ENCODE measurements at places on chromosomes 11 and 22. TPM values are rescaled to one million over a fixed set of nuclear protein-coding genes. Genes with fewer than 3 reads are reported as not detected.

Gene PATE4
- 0.13 TPM for polyA plus RNA-seq

Gene JHY
- polyA plus RNA-seq = 13.5 TPM

DNA sequence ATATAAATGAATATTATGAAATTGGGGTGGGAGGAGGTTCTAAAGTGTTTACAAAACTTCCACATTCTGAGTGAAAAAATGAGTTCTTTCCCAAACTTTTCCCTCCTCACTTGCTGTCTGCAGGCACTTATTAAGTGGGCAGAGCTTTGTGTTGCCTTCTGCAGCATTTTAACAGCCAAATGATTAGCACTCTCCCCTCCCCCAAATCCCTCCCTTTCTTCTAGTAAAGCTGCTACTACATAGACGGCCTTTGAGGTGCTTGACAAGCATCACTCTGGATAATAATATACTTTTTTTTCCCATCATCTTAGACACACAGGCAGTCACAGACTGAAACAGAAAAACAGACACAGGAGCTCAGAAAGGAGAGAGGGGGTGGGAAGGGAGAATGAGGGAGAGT lies 493.5 kb downstream of the DLG2 start:
- DNase-seq = no peak

Gene CD6
- 0.89 TPM for polyA plus RNA-seq

- DNase-seq = no peak
Observed at GRCh38 chr22:25448435-25449051, 115.9 kb upstream of the GRK3 start.

- no peak for DNase-seq
Observed at GRCh38 chr22:26900787-26901186, 243.4 kb downstream of the MIAT start.

DNA sequence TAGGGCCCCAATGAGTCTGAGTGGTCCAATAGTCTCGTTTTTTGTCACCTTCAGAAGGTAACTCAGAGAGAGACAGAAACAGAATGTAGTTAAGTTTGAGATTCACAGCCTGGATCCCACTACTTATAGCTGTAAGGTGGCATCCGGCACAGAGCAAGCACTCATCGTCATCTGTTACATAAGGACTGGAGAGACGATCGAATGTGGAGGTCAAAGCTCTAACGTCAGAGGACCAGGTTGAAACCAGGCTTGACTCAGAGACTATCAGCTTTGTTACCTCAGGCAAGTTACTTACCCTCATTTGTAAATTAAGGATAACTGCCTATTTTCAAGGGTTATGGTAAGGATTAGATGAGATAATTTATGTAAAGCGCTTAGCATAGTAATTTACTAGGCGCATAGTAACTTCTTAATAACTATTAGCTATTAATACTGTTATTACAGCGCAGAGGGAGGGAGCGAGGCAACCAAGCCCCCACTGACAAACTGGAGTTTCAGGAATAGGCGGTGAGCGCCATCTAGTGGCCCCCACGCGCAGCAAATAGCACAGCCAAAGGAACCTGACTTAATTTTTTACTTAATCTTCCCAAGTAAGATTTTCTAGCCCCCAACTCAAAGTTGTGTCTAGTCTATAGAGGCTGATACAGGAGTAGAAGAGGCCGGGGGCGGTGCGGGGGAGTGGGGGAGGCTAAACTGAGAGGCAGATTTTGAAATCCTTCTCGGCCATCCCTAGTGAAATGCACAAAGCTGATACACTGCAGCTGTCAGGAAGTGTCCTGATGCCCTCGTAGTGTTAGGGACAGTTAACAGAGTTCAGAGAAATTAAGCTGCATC lies 29.0 kb upstream of the API5 start:
- DNase-seq = no peak

Gene OR2AT4
- polyA plus RNA-seq = not detected

GRCh38 chr11:13206086-13206640 lies 71.4 kb upstream of the BMAL1 start:
- no peak for DNase-seq

DNA sequence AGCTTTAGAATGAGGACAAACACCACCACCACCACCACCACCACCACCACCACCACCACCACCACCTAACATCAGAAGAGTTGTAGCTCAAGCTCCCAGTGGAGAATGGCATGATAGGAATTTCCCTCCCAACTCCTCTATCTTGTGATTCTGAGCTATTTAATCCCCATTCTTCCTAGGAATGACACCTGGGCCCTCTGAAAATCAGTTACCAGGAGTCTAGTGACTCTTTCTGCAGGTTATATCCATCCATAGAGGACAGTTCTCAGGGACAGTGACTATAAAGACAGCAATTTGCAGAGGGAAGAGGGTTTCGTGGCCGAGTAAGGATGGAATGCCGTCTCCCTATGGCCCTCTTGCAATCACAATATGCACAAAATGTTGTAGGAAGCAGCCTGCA lies 27.8 kb downstream of the MYH9 start:
- DNase-seq = no peak

GRCh38 chr11:122724520-122724919 lies 69.0 kb downstream of the UBASH3B start:
- DNase-seq = no peak

DNA sequence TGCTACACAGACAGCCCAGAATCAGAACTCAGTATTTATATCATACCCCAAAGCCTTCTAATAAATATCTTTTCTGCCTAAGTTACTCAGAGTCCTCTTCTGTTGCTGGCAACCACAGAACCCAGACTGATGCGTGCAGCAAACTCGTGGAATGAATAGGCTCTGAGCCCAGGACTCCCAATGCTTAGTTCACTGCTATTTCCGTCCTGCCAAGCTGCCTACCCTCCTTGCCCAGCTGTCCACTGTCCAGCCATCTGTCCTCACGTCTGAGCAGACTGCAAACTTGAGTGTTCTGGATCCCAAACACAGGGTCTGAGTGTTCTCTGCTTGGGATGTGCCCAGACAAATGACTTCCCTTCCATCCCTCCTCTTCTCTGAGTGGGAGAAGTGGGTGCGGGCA lies 19.4 kb downstream of the PTPN5 start:
- DNase-seq = no peak

- no peak for DNase-seq
Observed at GRCh38 chr22:46969491-46969890, 207.0 kb downstream of the TBC1D22A start.

DNA sequence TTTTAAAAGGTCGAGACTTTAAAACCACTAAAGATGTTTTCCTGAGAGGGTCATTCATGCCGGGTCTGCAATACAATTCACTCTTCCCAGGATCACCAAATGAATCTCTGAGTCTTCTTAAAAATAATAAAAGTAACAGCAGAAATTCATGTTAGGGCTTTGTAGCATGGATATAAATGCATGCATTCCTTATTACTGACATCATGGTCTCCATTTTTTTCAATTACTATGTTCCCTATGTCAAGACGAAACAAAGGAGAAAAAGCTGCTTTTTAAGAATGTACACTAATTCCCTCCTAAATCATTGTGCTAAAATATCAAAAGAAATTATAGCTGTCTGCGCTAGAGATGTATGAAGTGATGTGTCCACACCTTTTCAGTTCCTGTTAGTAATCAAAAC lies 789.9 kb upstream of the LRRC4C start:
- no peak for DNase-seq

DNA sequence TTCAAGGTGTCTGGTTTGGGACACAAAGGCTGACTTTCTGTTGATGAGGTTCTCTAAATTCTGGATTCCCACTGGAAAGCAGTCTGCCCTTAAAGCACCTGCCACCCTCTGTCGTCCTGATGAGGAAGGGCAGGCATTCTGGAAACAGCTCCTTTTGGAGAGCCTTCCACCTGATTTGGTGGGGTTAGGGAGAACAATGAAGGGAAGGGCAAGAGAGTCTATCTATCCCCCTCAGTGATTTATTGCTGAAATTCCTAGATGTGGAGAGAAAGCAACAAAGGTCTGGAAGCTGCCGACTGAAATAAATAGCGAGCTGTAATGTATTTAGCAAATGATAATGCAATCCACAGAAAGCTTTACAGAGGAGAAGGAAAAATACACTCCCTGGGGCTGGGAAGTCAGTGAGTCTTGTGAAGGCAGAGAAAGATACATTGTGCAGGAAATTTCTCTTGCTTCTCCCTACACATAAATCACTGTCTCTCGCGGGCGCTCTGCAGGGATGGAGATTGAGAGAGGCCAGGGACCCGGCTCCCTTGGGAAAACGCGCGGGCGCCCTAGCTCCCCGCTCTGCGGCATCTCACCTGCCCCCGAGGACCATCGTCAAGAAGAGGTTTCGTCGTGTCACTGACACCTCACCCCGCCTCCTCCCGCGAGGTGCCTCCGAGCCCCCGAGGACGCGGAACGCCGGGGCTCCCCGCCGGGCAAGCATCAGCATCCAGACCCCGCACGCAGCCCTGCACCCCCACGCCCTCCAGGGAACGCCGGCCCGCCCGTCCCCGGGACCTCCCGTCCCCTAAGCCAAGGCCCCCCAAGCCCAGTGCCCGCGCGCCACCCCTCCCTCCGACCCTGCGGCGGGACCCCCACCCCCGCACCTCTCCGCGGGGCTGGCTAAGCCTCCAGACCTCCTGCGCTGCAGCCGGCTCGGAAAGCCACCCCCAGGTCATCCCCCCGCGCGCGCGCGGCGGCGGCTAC lies 673 bp downstream of the CDON start:
- DNase-seq = no peak

Gene SMTNL1
- 0.45 TPM for polyA plus RNA-seq

- DNase-seq = no peak
Observed at GRCh38 chr11:26191193-26191592, 140.7 kb upstream of the ANO3 start.

Gene CRYAB
- polyA plus RNA-seq = 71.0 TPM

DNA sequence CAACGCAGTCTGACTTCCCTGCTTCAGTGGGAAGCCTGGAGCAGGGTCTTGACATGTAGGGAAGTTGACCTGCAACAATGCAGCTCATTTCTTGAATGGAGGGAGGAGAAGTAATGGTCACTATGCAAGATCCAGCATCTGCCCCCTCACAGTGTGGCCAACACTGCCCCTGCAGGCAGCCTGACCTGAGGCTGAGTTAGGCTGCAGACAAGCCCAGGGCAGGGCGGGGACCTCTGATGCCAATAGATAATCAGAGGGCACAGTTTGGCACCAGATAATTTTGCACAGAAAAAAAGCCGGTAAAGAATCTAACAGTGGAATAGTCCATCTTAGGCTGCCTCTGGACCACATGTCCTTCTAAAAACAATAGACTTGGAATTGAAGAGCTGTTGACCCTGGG lies 182.3 kb downstream of the DSCAML1 start:
- DNase-seq = no peak

Gene SAA4
- polyA plus RNA-seq = not detected

DNA sequence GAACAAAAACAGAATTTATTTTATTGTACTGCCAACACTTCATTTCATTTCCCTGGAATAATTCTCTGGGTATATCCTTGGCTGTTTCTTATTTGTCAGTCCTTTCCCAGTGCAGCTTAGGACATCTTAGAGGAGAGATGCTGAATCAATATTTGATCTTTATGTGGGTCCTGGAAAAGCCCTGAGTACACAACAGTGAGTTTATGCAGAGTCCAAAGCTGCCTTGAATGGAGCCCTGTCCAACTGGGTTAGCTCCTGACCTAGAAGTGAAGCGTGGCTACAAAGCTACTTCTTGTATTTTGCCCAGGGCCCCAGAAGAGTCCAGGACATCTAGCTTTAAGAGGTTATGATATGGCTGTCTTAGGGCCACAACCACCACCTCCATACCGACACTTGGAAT lies 378.0 kb upstream of the FAT3 start:
- DNase-seq = no peak

- no peak for DNase-seq
Observed at GRCh38 chr11:16217631-16218030, 138.7 kb downstream of the SOX6 start.

Gene MS4A15
- not detected for polyA plus RNA-seq

Gene ANO5
- 4.2 TPM for polyA plus RNA-seq

DNA sequence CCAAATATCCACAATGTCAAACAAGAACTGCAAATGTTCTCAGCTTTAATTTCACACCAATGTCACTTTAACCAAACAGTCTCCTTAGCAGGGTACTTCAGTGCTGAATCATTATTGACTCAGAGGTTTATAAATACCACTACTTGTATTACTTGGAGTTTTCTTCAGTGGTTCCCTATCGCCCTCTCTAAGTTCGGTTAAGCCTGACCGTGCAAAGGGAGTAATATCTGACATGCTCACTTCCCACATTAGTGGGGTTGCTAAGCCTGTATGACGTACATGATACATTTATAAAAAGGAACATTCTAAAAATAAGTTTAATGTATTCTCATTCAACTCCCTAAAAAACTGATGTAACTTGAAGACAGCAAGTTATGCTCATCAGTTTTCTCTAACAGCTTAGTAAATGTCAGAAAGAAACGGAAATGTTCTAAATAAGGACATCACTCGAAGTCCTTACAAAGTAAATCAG lies 93.1 kb upstream of the ZC3H12C start:
- DNase-seq = no peak

DNA sequence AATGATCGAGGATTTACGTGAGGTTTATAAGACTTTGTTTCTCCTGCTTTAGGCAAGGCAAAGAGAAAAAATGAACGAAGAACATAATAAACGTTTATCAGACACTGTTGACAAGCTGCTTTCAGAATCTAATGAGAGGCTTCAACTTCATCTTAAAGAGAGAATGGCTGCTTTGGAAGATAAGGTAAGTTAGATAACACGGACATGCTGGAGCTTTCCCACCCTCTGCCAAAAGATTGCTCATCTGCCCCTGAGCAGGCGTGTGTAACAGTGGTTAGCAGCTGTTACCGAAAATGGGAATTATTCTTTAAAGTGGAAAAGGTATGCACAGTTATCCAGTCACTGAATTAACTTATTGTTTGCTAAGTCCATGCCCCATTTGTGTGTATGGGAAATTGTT lies 62.8 kb upstream of the CTTN start:
- DNase-seq = no peak

Data from right renal pelvis (tissue), 4 donors.